ENCODE measurements at places on chromosomes 16 and 17.
A peak's percentile ranks its signal among the peaks of the same experiment; 100 is the strongest.

DNA sequence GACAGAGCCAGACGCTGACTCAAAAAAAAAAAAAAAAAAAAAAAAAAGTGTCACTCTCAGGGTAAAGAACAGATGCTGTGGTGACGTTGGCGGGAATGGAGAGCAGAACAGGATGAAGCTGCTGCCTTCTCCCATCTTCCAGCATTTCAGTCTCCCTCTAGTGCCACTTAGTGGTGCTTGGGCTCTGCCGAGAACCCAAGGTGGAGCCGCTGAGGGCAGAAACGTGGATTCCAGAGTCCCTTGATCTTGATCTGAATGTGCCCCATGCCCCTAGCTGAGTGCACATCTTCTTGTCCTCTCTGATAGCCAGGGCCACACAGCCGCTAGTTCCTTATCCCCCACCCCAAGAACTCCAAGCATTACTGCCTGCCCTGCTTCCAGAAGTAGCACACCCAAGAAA lies 43.2 kb upstream of the FA2H start:
- DNase-seq = no peak

DNA sequence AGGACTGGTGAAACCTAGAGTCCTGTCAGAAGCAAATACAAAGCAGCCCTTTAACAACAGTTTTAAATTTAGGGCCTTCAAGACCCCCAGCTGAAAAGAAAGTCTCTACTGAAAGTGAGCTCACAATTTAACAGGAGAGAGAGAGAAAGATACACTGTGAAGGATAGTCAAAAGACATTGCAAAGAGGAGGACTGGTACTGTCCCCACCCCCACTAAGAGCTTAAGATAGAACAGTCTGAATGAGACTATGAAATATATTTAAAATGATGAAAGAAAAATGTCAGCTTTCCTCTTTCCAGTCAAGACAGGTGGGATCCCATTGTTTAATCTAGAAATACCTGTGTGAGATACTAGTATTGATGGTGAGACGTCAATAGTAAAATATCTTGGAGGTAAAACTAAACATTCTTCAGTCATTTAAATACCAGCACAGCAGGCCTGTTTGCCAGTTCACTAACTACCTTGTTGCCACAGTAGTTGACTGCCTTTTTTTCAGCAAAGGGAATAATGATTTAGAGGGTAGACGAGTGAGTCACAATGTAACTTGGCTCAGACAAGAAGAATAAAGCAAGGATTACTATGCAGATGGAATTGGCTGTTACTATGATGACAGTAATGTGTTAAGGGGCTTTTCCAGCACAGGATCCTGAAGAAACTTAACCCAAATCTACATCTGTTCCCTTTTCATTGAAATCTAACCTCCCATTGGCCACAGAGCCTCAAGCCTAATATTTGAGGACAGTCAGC lies 47.2 kb upstream of the RASL10B start:
- DNase-seq = no peak

DNA sequence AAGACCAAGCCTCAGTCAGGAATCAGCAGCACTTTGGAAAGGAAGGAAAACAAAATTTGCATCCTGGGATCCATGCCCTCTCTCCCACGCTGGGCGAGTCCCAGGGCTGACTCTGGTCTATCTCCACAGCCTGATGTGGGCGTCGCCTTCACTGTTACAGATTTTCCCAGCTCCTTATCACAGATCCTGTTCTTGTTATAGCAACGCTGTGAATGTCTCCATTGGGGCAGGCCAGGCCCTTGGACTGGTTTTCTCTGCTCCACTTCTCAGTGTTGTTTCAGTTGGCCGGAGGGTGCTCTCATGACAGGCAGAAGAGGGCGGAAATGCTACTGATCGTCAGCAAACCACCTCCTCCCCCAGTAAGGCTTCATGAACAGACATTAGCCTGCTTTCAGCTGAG lies 127.9 kb upstream of the CDH11 start:
- DNase-seq = no peak

GRCh38 chr16:89575247-89576152 lies at the start of gene CPNE7:
TSS of gene CPNE7 (plus strand) at chr16:89575758. CDS start at chr16:89575898, 140 bp downstream.
- DNase-seq = no peak

DNA sequence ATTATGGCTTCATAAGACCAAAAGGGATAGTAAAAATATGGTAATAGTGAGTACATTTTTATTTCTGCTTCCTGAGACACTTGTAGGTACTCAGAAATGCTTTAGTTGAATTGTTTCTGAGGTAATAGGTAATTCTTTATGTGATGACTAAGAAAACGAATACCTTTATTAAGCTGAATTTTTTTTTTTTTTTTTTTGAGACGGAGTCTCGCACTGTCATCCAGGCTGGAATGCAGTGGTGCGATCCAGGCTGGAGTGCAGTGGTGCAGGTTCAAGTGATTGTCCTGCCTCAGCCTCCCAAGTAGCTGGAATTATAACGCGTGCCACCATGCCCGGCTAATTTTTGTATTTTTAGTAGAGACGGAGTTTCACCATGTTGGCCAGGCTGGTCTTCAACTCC lies 1.9 kb downstream of the RAD51C start:
- DNase-seq = no peak

DNA sequence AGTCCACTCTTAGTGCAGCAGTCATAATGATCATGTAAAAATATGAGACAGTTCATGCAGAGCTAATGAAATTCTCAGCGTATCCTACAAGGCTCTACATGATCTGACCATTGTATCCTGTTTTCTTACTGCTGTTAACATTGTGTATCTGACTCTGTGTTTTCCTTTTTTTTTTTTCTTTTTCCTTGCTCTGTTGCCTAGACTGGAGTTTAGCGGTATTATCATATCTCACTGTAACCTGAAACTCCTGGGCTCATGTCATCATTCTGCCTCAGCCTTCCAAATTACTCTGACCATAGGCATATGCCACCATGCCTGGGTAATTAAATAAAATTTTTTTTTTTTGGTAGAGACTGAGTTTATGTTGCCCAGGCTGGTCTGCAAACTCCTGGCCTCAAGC lies 12.1 kb downstream of the DUS2 start:
- DNase-seq = no peak

- DNase-seq = no peak
Measured at GRCh38 chr17:48219617-48220016, 112.1 kb downstream of the SNX11 start.

GRCh38 chr17:18258356-18259038 lies at the start of gene FLII:
TSS of gene FLII (minus strand) at chr17:18258738. CDS start at chr17:18258690, 48 bp downstream.
- peak; percentile 59 for DNase-seq

GRCh38 chr16:67296420-67296819 lies 17.1 kb downstream of the PLEKHG4 start:
- DNase-seq = no peak

DNA sequence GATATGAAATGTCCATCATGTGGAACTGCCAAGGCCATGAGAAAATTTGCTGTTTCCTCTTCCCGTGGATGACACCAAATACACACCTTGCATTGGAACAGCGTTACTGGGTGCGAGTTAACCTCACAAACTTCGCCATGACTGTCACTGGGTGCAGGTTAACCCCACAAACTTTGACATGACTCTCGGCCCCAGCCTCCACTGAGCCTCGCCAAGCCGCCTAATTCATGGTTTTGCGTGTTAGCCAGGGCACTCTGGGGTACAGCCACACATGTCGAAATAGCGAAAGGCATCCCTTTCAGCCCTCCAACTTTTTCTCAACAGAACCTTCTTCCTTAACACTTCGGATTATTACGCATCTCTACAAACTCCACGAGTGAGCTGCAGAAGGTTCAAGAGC lies 10.6 kb upstream of the KCTD5 start:
- no peak for DNase-seq

GRCh38 chr17:77501101-77501566 lies 360.4 kb downstream of the SEC14L1 start:
- DNase-seq = no peak

DNA sequence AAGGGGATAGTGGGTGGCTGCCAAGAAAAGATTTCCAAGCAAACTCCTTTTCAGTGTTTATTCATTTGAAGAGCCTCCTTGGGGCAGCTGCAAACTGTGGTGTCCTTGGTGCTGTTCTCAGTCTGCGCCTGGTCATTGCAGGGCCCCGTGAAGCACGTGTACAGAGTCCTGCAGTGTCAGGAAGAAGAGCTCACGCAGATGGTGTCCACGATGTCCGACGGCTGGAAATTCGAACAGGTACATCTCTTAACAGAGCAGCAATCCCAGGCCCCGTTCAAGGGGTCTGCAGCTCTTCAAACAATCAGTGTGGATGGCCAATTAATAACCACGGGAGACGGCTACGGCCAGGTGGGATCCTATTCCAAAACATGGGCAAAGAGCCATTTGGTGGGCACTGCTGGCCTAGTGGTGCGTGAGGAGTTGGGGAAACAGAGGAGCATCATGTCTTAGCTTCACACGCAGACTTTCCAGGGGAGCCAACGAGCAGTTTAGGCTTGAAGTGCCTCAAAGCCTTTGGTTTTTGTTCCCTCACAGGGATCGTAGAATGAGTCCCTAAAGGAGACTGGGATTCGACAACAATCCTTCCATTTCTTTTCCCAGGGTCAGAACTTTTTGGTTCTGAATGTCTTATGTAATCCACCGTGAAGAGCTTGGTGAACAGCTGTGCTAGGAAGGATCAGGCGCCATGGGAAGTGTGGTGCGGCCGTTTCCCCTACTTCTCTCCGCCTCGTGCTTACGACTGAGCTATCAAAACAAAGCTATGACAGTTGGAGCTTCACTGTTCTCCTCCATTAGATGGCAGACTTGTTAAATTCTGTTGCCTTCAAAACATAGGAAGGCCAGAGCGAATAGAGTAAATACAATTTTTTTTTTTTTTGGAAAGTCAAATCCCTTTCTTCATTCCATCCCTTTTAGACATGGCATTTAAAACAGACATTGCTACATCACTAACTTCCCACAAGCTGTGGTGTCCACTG lies 12.6 kb downstream of the KCTD2 start:
- DNase-seq = no peak

- peak; percentile 89 for DNase-seq
Measured at GRCh38 chr16:67872631-67873434, at the start of gene EDC4. TSS of gene EDC4 (plus strand) at chr16:67873052. CDS start at chr16:67873262, 210 bp downstream.

- DNase-seq = no peak
Measured at GRCh38 chr17:48084932-48085331, 16.3 kb downstream of the CBX1 start.

- DNase-seq = no peak
Measured at GRCh38 chr16:4481526-4481925, 5.3 kb downstream of the HMOX2 start.

DNA sequence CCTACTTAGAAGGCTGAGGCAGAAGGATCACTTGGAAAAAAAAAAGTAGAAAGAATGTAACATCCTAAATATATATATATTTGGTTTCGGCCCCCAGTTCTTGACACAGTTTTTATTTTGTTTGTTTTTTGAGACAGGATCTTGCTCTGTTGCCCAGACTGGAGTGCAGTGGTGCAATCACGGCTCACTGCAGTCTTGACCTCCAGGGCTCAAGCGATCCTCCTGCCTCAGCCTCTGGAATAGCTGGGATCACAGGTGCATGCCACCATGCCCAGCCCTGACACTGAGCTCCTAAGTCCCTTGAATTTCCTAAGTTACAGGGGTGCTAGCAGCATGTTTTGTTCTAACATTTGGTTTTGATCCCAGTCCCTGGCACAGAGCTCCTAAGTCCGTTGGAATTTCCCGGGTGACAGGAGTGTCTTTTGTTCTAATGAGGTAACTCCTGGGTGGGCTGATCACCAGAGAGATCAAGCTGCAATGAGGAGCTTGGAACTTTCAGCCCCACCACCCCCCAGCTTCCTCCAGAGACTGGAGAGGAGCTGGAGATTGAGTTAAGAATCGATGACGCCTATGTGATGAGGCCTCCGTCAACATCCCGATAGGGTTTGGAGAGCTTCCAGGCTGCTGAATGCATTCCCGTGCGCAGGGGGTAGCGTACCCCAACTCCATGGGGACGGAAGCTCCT lies 20.0 kb downstream of the MXRA7 start:
- DNase-seq = no peak

DNA sequence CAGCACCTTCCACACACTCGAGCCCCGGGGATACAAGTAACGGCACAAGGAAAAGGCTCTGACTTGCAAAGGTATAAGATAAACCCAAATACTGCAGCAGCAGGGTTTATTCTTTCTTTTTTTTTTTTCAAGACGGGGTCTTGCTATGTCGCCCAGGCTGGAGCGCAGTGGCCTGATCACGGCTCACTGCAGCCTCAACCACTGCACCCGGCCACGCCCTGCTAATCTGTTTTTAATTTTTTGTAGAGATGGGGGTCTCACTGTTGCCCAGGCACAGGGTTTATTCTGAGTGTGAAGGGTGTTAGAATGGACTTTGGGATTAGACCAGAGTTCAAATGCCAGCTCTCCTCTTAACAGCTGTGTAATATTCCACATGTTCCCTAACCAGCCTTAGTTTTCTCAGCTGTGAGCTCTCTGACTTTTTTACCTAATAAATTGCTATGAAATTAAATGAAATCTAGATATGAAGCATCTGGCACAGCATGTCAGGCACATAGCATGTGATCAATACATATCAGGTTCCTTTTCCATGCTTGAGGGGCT lies 62.3 kb upstream of the ADCY9 start:
- DNase-seq = no peak

GRCh38 chr17:67067571-67068482 lies 23.5 kb downstream of the CACNG1 start:
- no peak for DNase-seq

- no peak for DNase-seq
Measured at GRCh38 chr16:10558746-10559641, 21.4 kb downstream of the EMP2 start.

- DNase-seq = no peak
Measured at GRCh38 chr17:47338026-47338425, 14.3 kb downstream of the EFCAB13 start.

DNA sequence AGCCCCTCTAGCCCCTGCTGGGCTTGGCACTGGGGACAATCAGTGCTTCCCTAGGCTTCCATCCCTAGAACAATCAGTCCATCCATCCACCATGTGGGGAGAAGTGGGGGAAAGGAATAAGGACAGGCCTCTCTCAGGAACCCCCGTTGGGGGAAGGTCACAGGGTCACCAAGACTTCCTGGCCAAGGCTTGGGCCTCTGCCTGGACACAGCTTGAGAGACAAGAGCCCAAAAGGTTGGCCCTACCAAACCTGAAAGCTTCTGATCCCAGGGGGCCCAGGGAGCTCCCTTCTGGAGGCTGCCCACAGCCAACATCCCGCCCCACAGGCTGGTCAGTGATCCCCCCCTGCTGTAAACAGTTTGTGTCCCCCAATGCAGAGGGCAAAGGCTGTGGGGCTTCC lies 16.2 kb upstream of the MTMR4 start:
- no peak for DNase-seq

GRCh38 chr17:81902023-81902652 lies at the start of gene NPB:
TSS of gene NPB (plus strand) at chr17:81902238. CDS start at chr17:81902278, 40 bp downstream.
- no peak for DNase-seq

DNA sequence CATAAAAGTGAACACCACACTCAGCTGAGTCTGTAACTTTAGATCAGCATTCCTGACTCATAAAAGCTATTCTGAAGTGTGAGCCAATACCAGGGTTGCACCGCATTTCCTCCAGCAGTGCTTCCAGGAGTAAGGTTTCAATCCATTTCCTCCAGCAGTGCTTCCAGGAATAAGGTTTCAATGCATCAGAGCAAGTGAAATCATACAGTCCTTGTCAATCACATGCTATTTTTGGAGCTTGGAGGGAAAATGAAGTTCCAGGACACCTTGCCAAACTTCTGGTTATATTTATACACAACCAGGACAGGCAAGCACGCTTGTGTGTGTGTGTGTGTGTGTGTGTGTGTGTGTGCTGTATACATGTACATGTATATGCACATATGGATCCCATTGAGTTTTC lies 327.6 kb downstream of the GRIN2A start:
- no peak for DNase-seq

Data from T-helper 17 cell (primary cell).